Stimulated activated CD8-positive, alpha-beta memory T cell treated with anti-CD3 and anti-CD28 coated beads, Interleukin-15, amount 100 ng/mL, for 4 hours (primary cell): ENCODE measurements at places on chromosomes 3 and 15.

GRCh38 chr15:75868019-75868418 is 24.8 kb downstream of the UBE2Q2 start:
- no peak for DNase-seq

- no peak for DNase-seq
Measured at GRCh38 chr15:68126396-68126795, 72.3 kb downstream of the PIAS1 start.

DNA sequence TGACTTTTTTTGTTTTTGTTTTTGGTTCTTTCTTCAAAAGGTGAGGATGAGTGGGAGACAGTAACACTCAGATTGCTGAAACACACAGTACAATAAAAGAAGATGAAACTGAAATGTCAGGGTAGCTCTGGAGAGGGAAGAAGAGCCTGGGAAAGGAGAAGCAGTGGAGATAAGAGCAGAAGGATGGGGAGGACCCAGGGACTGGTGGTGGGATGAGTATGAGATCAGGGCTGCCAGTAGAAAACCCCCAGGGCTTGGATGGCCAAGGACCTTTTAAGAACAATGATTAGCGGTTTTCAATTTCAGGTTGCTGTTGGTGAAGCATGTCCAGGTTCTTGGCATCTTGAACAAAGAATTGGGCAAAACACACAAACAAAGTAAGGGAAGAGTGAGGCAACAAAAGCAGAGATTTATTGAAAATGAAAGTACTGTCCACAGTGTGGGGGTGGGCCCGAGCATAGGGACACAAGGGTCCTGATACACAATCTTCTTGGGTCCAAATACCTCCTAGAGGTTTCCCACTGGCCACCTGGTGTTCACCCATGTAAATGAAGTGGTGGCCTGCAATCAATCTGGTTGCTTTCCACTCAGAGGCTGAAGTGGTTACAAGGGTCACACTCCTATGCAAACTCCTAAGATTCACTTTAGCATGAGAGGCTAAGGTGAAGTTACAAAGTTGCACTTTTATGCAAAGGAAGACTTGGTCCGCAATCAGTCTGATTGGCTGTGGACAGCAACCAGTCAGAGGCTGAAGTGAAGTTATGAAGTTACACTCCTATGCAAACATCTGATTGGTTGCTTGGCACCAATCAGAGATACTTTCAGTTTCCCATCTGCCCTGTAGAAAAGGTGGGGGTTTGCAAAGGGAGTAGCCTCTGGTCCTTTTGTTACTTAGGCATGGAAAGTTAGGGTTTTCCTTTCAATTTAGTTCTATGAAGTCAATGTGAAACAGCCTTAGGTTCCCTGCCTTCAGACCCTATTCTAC is 26.1 kb upstream of the MFSD1 start:
- DNase-seq = no peak

DNA sequence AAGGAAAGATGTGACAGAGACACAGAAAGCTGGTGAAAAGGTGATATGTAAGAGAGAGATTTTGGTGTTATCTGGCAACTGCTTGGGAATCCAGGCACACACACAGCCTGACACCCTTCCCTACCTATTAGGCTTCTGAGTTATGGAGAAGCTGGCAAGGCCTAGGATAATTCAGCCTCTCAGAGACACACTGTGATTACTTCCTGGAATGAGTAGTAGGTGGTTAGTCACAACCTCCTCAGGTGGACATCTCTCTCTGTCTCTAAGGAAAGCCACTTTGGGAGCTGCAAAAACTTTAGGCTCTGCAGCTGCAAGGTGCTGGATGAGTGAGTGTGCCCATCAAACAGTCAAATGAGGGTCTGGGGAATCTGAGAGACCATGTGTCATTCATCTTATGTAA is 201.9 kb downstream of the PDCD6IP start:
- DNase-seq = no peak

GRCh38 chr3:159609625-159610024 is 379.0 kb upstream of the IL12A start:
- no peak for DNase-seq

- DNase-seq = no peak
Measured at GRCh38 chr3:57029924-57030323, 30.5 kb upstream of the SPATA12 start.

DNA sequence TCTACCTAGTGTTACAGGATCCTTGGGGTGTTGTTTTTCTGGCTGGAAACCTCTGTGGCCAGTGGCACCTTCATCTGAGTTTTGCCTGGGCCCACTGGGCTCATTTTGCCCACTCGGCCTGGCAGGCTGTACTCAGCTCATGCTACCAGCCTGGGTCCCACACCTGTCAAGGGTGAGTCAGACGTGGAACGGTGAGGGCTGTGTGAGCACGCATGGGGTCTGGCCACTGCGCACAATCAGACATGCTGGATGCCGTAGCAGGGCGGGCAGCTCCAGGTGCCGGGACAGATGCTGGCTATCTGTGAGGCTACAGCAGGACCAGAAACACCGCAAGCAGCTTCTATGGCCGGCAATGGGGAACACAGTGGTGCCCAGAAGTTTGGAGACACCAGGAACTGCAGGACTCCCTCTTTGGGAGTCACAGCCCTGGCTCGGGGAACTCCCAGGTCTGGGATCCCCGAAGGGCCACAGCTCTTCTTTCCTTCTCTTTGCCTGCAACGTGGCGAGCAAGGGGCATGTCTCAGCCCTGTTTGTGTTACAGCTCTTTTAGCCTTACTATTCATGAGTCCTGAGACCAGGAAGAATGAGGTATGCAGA is 35.9 kb upstream of the DNAJC13 start:
- DNase-seq = no peak
